ENCODE measurements at places on chromosomes 13 and 19.
A peak's percentile ranks its signal among the peaks of the same experiment; 100 is the strongest.

DNA sequence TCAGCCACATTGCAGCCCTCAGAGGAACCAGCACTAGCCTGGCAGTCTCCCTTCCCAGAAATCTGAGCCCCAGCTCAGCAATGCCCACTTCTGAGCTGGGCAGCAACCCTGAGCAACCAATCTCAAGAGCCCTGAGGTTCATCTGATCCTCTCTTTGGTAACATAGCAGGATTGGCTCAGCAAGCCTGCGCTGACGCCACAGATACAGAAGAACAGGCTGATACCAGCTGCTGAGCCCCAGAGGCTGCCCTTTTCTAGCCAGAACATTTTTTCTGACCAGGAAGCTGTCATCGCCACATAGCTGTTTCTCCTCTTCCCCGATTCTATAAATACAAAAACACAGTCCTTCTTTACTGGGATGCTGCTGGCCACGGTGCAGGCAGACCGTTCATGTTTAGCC lies 59.8 kb downstream of the TRPM4 start:
- no peak for DNase-seq

GRCh38 chr13:28885181-28885580 lies 65.0 kb downstream of the MTUS2 start:
- no peak for DNase-seq

DNA sequence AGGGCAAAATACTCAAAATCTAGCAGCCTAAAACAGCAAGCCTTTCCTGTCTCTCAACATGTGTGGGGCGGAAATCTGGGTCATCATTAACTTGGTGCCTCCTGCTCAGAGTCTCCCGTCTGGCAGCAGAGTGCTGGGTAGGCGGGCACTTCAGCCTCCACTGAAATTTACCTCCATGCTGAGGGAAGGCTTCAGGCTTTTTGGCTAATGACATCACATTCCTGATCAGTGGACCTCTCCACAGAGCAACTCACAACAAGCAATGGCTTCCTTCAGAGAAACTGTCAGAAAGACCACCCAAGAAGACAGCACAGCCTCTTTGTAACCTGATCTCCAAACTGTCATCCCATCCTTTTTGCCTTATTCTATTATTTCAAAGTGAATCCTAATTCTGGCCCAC lies 1109.0 kb downstream of the UQCRFS1 start:
- DNase-seq, result no peak

- no peak for DNase-seq
These were observed 191.5 kb downstream of the ZNF536 start for GRCh38 chr19:30563691-30564090.

DNA sequence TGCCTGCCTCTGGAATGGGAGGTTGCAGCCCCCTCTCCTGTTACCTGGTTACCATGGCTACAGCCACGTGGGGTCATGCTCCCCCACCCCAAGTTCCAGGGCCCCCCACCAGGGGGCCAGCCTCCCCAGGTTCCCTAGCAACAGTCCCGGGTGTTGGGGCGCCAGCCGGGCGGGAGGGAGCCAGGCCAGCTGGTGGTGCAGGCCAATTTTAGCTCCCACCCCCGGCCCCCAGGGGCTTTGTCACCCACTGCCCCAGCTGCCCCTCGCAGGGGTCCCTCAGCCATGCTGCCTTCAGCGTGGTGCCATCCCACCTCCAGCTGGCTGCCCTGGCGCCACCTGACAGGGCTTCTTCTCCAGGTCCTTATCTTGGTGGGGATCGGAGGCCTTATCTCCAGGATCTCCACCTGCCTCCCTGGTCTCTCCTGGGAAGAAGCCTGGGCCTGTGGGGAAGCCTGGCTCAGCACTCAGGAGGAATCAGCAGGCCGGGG lies 3.0 kb downstream of the MARK4 start:
- DNase-seq, result no peak

DNA sequence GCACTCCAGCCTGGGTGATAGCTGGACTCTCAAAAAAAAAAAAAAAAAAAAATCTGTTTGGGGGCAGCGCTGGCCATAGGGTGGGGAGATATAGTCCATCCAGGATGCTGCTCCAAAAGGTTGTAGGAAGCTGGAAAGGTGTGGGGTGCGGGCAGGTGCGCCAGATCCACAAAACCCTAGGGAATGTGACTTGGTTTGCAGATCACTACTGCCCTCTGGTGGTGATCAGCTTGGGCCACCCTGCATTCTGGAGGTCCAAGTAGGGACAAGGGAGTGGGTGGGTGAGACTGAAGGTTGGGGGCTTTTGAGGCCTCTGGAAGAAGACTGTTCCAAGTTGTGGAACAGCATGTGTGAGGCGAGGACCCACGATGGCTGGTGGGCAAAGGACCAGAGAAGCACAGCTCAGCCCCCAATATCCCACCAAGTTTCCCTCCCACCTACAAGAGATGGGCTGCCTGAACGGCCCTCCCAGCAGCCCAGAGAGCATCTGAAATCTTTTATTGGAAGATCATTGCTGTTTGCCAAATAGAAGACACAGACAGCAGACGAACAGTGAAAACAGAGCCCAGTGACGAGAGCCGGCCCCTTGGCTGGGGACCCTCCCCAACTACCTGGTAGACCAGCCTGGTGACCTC lies 10.4 kb upstream of the TYK2 start:
- DNase-seq, result peak; percentile 77

GRCh38 chr13:67042556-67042955 lies 187.6 kb downstream of the PCDH9 start:
- no peak for DNase-seq

DNA sequence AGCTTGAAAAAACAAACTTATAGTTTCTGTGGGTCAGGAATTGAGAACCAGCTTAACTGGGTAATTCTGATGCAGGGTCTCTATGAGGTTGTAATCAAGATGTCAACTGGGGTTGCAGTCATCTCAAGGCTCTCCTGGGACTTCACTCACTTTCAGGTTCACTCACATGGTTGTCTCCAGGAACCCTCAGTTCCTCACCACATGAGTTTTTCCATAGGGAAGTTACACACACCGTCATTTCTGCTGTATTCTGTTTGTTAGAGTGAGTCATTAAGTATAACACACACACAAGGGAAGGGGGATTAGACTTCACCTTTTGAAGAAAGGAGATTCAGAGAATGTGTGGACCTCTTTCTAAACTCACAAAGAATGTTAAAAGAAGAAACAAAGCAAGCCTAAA lies 34.9 kb upstream of the MLNR start:
- DNase-seq, result no peak

- no peak for DNase-seq
These were observed 26.7 kb downstream of the SPATA13 start for GRCh38 chr13:24187185-24187584.

DNA sequence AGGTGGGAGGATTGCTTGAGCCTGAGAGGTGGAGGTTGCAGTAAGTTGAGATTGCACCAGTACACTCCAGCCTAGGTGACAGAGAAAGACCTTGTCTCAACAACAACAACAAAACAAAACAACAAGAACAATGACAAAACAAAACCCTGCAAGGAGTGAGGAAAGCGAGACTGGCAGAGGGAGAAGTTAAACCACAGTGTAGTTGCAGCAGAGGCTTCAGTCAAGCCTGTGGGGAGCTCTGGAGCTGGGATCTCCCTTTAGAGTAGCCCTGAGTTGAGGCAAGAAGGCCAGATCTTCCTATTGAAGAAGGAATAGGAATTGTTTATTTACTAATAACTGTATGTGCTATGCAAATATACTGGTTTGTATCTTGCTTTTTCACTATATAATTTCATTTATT lies 25.3 kb upstream of the RNASEH2B start:
- no peak for DNase-seq

GRCh38 chr19:50723735-50724521 lies 764 bp downstream of the CLEC11A start:
- no peak for DNase-seq

- DNase-seq, result no peak
These were observed 26.2 kb upstream of the GPR12 start for GRCh38 chr13:26786651-26787295.

- DNase-seq, result no peak
These were observed 9.5 kb downstream of the NR2F6 start for GRCh38 chr19:17235971-17236777.

- no peak for DNase-seq
These were observed 379.8 kb downstream of the DLEU7 start for GRCh38 chr13:50463719-50464118.

DNA sequence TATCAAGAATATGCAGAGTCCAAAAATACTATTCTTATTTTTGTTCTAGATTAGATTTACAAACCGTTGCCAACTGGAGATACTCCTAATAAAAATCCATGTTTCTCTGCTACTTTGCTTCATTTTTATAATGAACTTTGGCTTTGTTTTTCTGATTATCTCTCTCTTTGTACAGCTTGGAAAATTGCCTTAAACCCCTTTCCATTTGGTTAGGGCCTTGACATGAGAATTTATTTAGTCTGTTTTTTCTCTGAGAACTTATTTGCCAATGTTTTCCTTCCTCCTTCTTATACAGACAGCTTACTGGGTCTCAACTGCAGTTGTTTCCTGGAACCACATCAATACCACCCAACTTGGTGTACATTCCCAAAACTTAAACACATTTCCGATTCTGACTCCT lies 555.4 kb downstream of the SLITRK6 start:
- DNase-seq, result no peak

GRCh38 chr19:12752056-12752781 lies 628 bp downstream of the BEST2 start:
- DNase-seq, result no peak

- DNase-seq, result no peak
These were observed 385.9 kb upstream of the SPRY2 start for GRCh38 chr13:80726868-80727267.

- no peak for DNase-seq
These were observed 13.2 kb downstream of the RNF17 start for GRCh38 chr13:24777171-24777570.

GRCh38 chr19:55640043-55640576 lies 692 bp upstream of the ZNF580 start:
- DNase-seq, result peak; percentile 74

GRCh38 chr19:18390065-18390907 lies 4.3 kb downstream of the GDF15 start:
- no peak for DNase-seq

DNA sequence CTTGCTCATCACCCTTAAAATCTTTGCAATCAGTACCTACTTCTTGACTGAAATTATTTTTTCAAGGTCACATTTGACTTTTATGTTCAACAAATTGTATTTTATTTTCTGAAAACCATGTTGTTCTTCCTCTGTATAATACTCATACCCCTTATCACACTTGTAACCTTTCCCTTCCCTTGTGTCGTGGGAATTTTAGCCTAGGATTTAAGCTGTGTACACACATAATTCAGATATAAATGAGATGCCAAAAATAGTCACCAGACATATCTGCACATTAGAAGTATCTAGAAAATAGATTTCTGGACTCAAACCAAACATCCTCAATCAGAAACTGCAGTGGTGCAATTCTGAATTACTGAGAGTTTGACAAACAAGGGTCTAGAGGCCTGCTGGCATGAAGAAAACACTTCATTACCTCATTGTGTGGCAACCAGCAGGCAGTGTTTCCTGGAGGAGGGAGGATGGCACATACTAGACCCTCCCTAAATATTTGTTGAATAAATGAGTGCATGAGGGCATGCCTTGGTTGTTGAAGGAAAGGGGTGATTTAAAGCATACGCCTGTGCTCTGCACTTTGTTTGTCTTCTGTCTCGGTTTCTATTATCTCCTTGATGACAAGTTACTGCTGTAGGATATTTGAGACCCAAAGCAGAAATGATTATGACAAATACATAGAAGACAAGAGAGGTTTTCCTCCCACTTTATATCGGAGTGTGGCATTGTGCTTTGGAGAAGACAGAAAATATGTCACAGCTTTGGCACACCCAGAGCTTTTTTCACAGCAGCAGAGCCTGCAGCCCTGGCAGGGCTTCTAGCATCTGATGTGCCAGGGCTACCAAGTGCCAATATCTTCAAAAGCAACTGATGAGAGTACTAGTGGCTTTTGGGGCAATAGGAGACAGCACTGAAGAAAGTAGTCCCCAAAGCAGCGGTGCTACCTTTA lies 881.1 kb downstream of the PCDH9 start:
- DNase-seq, result no peak

DNA sequence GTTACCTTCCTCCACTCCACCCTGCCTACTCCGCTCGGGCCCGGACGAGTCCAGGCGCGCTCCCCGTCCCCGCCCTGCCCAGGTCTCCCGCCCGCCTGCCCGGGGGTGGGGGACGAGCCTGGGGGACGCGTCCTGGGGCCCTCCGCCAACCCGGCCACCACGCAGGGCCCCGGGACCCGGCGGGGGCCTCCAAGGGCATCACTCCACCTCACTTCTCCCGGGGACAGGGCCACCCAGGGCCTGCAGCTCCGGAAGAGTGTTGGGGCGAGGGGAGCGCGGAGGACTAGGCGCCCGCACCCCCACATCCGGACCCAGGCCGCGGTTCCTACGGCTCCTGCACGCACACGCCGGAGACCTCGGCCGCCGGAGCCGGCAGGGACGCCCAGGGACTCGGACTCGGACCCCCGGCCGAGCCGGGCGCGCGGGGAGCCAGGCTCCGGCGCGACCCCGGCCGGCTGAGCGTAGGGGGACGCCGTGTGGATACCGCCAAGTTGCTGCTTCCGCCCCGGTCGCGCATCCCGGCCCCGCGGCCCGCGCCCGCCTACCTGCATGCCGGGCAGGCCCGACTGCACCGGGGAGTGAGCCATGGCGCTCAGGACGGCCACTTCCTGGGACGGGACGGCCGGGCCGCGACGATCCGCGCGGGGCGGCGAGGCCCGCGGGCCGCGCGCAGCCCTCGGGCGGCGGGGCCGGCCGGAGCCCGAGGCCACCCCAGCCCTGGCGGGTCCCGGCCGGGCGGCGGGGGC lies 534 bp downstream of the STK24 start:
- DNase-seq, result peak; percentile 48

- no peak for DNase-seq
These were observed 13.6 kb downstream of the CCDC122 start for GRCh38 chr13:43865892-43866291.

- no peak for DNase-seq
These were observed 811.1 kb downstream of the UQCRFS1 start for GRCh38 chr19:28401739-28402424.

DNA sequence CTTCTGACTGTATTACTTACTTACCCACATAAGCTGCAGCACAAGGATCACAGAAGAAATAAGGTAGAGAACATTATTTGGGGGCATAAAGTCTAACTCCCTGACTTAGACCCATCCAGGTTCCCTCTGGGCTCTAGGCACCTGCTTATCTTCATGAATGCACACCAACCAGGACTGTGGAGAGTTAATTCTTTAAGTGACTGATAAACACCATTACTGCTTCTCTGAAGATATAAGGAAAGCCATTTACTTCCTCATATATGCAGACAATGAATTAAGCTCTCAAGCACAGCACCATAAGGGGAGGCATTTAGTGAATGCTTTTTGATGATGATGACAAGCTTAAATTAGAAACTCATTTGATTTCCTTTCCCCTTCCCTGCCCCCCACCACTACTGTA lies 22.5 kb downstream of the OBI1 start:
- no peak for DNase-seq
